ENCODE measurements at places on chromosomes 6 and 20.

DNA sequence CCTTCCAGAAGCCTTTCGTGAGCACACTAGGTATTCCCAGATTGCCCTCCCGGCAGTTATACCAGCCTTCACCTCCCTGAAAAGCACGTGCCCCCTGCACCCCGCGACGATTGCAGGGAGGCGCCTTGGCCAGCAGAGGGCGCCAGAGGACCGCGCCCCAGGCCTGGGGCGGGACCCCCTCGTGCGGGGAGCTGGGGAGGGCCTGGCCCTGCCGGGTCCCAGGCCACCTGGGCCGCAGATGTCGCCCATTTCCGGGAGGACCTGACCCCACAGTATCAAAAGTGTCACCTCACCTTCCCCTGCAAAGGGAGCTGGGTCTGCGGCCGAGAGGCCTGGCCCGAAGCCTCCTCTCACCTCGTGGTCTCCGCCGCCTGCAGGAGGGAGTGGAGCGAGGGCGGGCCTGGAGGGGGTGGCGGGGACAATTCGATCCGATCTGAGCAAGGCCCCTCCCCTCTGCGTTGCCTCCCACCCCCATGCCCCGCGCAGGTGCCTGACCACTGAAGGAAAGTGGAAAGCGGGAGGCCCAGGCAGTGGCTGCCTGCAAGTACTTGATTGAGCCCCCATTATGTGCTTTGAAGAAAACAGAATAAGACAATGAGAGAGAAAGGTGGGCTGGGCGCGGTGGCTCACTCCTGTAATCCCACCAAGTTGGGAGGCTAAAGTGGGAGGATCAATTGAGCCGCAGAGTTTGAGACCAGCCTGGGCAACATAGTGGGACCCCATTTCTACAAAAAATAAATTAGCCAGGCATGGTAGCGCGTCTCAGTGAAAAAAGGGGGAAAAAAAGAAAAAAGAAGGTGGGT, 3.5 kb upstream of the SNAI1 start:
- DNase-seq = peak; percentile 42

- peak; percentile 49 for DNase-seq
Observed at GRCh38 chr20:2652724-2653555, 508 bp downstream of the NOP56 start.

GRCh38 chr6:21208081-21208795, 385.3 kb upstream of the SOX4 start:
- DNase-seq = no peak

DNA sequence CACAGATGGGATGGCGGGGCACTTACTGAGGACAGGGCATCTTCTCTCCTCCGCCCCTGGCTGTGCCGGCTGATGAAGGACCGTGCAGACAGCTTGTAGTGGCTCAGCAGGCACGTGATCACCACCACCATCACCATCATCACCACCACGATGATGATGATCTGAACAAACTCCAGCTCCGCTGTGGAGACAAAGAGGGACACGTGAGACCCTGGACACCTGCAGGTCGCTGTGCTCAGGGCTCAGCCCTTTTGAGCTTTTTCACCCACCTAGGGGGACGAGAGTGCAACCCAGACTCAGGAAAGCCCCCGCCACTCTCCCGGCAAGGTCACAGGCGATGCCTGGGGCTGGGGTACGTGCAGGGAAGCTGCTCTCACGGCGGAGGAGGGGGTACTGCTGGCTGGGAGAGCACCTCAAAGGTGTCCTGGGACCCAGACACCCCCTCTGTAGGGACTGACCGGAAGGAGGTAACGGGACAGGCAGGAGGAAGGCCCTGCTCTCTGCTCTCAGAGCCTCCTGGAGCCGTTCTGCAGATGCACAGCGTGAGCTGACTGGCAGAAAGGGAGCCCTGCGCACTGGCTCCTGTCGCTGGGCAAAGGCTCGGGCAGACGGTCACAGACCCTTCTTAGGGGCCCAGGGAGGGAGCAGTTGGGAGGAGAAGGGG, 39.4 kb upstream of the ZBP1 start:
- no peak for DNase-seq

- no peak for DNase-seq
Observed at GRCh38 chr6:131954775-131955107, 3.6 kb upstream of the CCN2 start.

- peak; percentile 19 for DNase-seq
Observed at GRCh38 chr6:152351742-152352141, 285.4 kb downstream of the SYNE1 start.

DNA sequence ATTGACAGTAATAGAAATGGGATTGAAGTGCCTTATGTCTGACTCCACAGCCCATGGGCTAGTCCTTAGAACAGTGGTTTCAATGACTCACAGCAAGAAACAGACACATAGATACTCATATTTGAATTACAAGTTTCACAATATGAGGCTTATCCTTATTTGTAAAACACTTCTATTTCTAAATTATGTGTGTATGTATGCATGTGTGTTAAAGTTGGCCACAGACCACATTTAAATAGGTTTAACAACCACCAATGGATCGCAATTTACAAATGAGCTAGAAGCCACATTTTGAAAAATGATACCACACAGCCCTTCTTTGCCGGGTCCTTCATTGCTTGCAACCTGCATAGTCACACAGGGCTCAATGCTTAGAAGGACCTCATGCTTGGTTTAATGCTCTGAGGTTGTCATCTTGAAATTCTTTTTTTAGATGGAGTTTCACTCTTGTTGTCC, 157.8 kb upstream of the PREP start:
- peak; percentile 49 for DNase-seq

GRCh38 chr6:73792738-73793137, 96.7 kb downstream of the CD109 start:
- DNase-seq = no peak

GRCh38 chr6:44043479-44044153, 83.6 kb downstream of the MRPL14 start:
- DNase-seq = peak; percentile 75

GRCh38 chr20:59644371-59644939, 40.1 kb downstream of the PHACTR3 start:
- no peak for DNase-seq

- DNase-seq = no peak
Observed at GRCh38 chr20:35878113-35878625, 76.1 kb downstream of the SCAND1 start.

DNA sequence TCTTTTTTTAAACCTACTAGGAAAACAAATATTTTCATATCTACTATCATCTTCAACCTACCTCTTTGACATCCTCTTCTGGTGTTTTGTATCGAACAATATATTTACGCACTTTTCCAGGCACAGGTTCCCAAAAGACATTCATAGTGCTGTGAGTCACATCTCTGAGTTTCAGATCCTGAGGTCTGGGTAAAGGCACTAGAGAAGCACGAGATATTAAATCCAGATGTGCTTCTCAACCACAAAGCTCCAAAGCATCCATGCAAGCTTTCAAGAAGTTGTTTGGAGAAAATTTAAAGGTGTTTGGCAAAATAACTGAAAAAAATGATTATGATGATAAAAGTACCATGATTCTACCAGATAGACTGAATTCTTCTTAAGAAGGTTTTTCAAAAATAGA, 62.7 kb downstream of the COL12A1 start:
- peak; percentile 44 for DNase-seq

- no peak for DNase-seq
Observed at GRCh38 chr6:169312658-169313346, 59.2 kb upstream of the THBS2 start.

DNA sequence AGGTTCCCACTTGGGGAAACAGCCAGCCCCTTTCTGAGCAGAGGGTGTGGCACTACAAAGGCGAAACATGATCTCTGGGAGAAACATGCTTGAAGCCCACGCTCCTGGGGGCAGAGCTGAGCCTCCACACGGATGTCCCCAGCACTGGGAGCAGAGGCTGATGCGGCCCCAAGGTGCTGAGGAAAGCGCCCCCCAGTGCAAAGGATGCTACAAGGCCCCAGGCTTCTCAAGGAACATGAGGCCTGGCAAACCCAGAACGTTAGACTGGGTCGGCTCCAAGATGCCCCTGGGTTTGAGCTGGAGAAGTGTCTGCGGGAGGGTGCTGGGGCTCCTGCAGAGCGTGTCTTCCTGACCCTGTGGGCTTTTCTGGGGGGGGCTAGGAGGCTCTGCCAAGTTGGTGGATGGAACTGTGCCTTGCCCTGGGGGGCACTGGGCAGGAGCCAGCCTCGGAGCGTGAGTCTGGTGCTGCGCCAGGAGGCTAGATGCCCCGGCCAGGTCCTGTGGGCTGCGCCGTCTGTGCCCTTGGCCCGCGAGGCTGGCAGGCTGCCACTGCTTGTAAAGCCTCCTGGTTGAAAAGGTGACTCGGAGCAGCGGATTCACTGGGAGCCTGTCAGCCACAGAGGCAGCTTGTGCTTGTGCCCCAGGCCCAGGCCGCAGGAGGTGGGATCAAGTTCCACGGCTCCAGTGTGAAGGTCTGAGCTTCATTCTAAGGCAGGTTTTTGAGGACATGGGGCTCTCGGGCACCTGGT, 8.1 kb downstream of the SYNJ2 start:
- DNase-seq = peak; percentile 60

GRCh38 chr6:14292119-14292518, 174.5 kb downstream of the CD83 start:
- no peak for DNase-seq
